ENCODE measurements at places on chromosomes 2 and 18.

- no peak for DNase-seq
Measured at GRCh38 chr2:200077838-200078237, 122.5 kb downstream of the MAIP1 start.

GRCh38 chr2:105390454-105390853, 8.4 kb downstream of the FHL2 start:
- DNase-seq: no peak

GRCh38 chr2:235986361-235986760, 181.8 kb downstream of the GBX2 start:
- DNase-seq: no peak

DNA sequence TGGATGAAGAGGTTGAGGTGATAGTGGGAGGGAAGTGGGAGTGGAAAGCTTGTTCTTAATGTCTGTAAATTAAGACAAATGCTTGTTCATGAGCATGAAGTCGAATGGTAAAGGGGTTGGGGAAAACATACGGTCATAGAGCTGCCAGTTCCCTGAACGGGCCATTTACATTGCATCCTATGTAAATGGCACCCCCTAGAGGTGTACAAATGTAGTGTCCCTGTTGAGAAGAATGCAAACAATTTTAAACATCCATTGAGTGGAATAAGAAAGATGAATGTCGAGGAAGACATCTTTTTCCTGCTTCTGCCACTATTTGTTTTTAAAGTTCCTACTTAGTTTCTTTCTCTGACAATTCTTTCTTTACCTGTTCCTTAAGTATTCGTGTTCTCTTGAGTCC, 155.7 kb downstream of the RDH14 start:
- no peak for DNase-seq

DNA sequence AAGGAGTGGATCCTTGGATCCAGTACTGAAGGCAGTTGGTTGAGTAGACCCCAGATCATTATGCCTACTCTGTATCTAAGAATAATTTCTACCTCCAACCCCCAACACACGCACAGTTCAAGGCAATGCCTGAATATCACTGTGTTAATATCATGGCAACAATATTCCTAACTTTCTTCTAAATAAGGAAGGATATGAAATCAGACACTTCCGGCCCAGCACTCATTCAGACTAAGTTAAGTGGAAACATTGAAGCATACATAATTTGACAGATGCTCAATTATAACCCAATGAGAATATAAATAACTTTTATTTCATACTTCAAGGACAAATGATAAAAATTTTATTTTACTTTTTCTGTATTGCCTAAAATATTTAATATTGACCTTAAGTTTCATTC, 153.6 kb upstream of the COL3A1 start:
- DNase-seq: no peak

- DNase-seq: no peak
Measured at GRCh38 chr2:137182071-137182470, 416.7 kb downstream of the THSD7B start.

DNA sequence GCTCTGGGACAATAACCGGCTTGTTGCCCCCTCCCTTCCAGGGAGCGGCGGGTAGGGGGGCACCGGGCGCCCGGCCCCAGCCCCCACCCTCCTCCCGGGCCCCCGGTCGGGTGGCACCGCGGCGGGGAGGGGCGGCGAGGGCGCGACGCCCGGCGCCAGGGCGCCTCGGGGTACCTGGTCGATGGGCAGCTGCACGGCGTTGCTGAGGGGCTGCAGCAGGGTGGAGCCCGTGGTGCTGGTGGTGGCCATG, 193 bp downstream of the MBOAT2 start:
- no peak for DNase-seq

DNA sequence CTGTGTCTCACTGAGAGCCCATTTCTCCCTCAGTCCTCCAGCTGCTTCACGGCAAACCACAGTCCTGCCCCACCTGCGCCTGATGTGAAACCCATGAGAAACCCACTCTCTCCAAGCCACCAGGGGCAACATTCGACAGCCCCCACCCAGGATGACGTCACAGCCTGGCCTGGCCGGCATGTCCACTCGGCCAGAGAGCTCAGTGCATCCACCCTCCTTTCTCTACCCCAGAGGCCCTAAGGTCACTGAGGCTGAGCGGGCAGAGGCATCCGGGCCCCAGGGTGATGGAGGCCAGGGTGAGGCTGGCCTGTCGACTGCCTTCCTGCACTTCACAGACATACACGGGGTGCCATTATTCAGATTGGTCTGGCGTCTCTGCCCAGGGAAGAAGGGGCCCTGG, 402.7 kb upstream of the MYT1L start:
- DNase-seq: no peak

DNA sequence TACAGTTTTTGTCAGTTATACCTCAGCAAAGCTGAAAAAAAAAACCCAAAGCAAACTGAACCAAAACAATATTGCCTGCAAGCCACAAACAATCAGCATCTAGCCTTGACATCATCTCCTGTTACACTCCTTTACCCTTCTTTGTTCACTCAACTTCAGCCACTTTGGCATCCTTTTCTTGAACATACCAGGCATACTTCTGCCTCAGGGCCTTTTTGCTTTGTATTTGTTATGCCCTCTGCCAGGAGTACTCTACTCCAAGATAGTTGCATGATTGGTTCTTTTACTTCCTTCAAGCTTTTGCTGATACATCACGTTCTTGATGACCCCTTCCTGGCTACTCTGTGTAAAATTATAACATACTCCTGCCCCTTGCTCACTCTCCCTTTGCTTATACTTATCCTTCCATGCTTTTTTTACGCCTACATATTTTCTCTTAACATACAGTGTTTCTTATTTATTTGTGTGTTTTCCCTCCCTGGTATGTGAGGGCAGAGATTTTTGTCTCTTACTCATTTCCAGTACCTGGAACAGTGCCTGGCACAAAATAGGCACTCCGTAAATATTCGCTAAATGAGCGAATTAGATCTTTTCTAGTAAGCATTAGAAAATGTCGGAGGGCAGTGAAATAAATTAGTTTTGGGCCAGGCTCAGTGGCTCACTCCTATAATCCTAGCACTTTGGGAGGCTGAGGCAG, 12.7 kb downstream of the ABI2 start:
- no peak for DNase-seq

- no peak for DNase-seq
Measured at GRCh38 chr2:209525834-209526281, 102.0 kb downstream of the MAP2 start.

- no peak for DNase-seq
Measured at GRCh38 chr2:196409376-196409775, 230.1 kb upstream of the CCDC150 start.

GRCh38 chr2:29698216-29698615, 223.2 kb downstream of the ALK start:
- no peak for DNase-seq

GRCh38 chr2:145813481-145813880, 1293.6 kb upstream of the ZEB2 start:
- no peak for DNase-seq

DNA sequence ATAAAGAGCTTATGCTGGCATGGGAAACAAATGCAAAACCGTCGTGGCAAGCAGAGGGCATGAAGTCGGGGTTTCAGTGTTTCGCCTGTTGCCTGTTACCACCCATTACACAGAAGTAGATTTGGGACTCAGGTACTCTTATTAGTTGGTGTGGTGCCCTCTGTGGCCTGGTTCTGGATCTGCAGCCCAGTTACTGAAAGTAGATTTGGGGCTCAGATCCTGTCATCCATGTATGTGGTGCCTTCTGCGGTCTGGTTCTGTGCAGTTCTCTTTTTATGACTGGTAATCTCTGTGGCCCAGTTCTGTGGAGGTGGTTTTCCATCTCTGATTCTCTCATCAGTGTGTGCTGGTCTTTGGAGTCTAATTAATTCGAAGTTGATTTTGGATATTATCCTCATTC, 45.2 kb downstream of the ADNP2 start:
- no peak for DNase-seq

DNA sequence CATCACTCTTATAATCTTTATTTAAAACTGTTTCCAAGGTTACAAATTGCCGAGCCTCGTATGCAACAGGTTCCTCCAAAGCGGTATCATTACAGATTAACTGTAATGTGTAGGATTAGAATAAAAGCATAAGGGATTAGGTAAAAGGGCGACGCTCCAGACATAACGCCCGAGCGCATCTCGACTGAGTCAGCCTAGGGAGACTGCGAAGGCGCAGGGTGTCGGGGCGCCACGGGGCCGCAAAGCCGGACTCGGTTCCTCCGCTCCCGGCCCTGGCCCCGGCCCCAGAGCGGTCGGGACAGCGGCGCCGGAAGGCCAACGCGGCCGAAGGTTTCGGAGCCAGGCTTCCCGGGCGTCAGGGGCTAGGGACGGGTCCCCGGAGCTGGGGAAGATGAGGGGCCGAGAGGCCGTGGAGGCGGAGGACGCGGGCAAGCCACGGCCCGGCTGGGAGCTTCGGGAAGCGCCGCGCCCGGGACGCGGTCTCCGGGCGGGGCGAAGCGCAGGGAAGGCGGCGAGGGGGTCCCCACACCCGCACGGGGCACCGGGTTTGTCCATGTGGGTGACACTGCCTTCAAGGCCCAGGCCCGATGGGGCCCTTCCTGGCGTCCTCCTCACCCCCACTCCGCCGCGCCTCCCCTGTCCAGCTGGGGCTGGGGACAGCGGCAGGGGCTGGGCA, 12.9 kb upstream of the SIX3 start:
- DNase-seq: peak; percentile 28

DNA sequence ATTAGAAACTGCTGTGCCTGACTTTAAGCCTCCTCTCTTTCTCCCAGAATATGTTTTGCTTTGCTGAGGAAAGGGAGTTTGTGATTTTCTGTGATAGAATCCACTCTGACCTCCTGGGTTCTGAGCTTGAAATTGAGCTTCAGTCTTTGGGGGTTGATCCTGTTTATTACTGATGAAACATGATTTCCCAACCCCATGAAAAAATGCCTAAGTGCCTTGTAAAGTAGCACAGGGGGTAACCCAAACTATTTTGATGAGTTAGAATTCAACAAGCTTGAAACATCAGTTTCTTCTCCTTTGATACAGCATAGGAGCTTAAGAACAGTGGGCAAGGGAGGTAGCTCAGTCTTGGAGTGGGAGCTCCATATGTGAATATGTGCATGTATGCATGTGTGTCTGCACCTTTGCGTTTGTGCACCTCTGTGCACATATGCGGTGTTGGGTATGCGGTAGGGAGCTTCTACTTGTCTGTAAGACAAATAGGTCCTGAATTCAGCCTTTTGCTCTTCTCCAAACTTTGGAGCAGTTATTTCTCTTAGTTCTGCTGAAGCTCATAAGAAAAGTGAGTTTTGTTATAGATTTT, 364.6 kb downstream of the OSR1 start:
- DNase-seq: no peak
